Stimulated activated CD8-positive, alpha-beta memory T cell treated with anti-CD3 and anti-CD28 coated beads, Interleukin-4, amount 100 ng/mL, for 4 hours (primary cell): ENCODE measurements at places on chromosomes 4 and X.

- no peak for DNase-seq
Measured at GRCh38 chr4:153204728-153205648, 745 bp downstream of the TRIM2 start.

DNA sequence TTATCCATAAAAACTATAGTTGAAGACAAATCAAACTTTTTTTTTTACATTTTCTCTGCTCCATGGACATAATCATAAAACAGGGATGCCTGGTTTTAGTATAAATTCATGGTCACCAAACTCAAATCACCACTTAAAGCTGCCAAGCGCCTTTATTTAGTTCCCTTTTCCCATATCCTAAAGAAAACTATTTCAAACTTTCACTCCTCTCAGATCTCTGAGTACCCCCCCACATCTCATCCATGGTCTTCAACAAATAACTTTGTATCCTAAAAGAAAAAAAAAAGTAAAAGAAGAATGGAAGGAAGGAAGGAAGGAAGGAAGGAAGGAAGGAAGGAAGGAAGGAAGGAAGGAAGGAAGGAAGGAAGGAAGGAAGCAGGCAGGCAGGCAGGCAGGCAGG lies 1438.7 kb downstream of the C4orf33 start:
- no peak for DNase-seq

- DNase-seq, result no peak
Measured at GRCh38 chrX:8726031-8726652, 5.8 kb downstream of the ANOS1 start.

DNA sequence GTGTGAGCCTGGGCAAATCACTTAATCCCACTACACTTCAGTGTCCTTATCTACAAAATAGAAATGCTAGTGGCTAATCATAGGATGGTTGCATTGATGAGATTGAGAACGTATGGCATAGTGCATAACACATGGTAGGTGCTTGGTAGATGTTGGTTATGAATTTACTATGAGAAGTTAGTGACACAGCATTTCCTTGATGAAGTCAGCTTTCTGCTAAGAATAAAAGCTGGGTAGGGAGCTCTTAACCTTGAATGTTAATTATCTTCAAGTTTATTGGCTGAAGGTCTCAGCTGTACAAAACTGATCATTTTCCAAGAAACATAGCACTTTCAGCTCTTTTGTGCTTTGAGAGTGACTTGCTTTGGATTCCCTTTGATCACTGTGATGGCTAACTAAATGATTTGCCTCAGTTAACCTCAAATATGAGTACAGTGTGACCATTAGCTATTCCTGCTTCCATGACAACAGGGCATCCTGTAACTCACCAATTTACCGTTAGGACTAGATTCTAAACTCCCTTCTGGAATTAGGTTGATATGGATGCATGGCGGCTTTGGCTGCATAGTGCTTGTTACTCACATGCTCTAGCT lies 17.8 kb downstream of the PDK3 start:
- no peak for DNase-seq

- DNase-seq, result no peak
Measured at GRCh38 chr4:6035786-6036185, 17.6 kb upstream of the C4orf50 start.

GRCh38 chrX:9560219-9560618 lies 95.4 kb downstream of the TBL1X start:
- no peak for DNase-seq

DNA sequence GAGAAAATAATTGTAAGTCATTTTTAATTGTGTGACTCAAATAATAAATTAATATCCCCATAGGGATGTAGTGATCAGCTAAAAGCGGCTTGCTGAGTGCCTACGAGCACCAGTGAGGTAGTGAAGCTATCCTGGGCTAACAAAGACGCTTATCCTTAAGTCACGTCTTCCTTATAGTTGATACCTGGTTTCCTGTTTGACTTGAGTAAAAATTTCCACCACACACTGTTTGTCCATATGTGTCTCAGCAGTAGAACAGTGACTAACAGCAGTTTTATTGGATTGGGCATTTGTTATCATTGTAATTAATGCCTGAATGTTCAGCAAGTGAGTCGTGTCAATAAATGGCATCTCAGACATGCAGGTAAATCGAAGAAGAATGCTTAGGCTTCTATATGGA lies 241.1 kb downstream of the GRXCR1 start:
- DNase-seq, result no peak
